Stimulated activated CD8-positive, alpha-beta memory T cell treated with anti-CD3 and anti-CD28 coated beads, Interleukin-15, amount 100 ng/mL, for 48 hours (primary cell): ENCODE measurements at places on chromosomes 7 and 10.

GRCh38 chr10:101022967-101023705 is 7.8 kb downstream of the PDZD7 start:
- DNase-seq, result no peak

DNA sequence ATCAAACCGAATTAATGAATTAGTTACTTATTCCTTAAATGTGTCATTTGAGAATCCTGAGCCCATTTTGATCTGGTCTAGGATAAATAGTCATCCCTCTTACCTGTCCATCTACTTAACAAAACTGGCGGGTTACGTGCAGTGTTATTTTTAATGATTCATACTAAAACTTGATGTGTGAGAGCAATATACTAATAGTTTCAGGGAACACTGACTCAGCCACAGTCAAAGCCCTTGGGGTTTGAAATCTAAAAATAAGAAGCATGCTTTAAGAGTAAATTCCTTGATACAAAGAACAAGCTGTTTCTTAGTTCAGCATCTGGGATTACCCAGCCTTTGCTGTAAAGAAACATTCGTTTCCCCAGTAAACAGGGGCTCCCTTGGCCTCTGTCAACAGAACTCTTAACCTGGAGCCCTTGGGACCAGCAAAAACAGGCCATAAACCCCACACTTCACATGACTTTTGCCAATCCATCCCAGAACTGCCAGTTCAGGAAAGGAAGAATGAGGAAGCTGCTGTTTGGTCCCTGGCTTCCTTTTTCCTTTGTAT is 370.6 kb upstream of the IGFBP3 start:
- DNase-seq, result no peak

DNA sequence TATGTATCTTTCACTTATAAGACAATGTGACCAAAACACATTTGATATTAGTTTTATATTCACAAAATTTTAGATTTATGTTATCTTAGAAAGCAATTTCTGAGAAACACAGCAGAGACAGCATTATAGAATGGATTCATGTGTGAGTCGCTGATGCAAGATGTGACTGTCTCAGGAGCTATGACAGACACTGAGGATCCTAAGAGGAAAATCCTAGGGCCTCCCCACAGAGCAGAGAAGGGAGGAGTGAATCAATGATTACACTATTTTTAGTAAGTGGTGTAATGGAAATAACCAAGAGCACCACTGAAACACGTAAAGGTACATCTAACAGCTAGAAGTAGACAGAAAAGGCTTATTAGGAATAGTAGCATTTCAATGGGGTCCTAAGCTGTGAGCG is 204.0 kb upstream of the PTN start:
- no peak for DNase-seq

- DNase-seq, result no peak
Observed at GRCh38 chr10:97597778-97598177, 8.3 kb downstream of the C10orf62 start.

DNA sequence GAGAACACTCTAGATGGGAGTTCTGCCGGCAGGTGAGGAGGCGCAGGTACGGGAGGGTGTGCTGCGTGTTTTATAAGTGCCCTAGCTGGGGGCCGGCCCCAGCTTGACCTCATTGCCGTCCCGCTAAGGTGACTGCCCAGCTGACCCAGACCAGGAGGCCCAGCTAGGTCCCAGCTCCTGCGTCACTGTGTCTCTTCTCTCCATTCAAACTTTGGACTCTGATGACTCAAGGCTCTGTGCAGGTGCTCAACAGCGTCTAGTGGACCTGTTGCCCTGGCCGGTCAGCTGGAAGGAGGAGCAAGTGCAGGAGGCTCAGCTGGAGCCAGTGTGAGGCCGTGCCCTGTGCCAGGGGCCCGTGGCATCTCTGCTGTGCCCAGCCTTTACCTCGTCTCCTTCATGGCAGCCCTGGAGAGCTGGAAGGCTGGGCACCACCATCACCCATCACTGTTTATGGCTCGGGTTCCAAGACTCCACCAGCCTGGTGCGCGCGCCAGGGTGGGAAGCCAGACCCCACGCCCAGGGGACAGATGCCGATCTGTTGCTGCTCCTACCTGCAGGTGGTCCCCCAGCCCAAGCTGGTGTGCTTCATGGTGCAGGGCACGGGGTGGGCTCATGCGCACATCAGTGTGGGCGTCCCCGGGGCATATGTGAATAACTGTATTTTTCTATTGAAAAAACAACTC is 14.6 kb downstream of the LHPP start:
- DNase-seq, result no peak

DNA sequence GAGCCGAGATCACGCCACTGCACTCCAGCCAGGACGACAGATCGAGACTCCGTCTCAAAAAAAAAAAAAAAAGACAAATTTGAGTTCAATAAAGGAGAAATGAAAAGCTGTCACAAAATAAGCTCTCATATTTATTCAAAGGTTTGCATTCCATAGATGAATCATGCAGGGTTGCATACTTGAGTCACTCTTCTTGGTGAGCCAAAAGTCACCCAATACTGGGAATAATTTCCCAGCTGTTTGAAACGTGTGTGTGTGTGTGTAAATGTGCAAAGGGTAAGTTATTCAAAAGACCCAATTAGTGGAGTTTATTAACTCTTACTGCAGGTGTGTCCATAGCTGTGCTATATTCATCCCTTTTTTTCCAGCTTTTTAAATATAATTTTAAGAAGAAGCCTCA is 297.7 kb downstream of the CCDC3 start:
- no peak for DNase-seq

GRCh38 chr10:29535012-29535777 is 99.6 kb downstream of the SVIL start:
- DNase-seq, result no peak

GRCh38 chr7:88104732-88105131 is 115.1 kb downstream of the SRI start:
- DNase-seq, result no peak

DNA sequence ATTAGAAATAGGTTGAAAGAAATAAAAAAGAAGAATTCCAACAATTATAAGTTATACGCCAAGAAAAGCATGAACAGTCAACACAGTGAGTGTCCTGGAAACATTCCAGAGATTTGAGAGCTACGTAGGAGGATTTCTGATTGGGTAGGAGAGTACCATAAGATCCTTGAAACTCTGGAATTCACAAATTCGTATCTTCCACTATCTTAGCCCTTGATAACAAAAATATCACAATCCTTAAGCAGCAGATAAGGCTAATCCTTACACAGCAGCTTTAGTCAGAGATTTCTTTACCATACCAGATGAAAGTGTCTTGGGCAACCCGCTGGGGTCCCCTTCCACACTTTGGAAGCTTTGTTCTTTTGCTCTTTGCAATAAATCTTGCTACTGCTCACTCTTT is 8.2 kb downstream of the TPK1 start:
- DNase-seq, result no peak

- DNase-seq, result no peak
Observed at GRCh38 chr7:30062587-30062986, 34.4 kb downstream of the PLEKHA8 start.
